ENCODE measurements at places on chromosomes 12 and 14.
A peak's percentile ranks its signal among the peaks of the same experiment; 100 is the strongest.

DNA sequence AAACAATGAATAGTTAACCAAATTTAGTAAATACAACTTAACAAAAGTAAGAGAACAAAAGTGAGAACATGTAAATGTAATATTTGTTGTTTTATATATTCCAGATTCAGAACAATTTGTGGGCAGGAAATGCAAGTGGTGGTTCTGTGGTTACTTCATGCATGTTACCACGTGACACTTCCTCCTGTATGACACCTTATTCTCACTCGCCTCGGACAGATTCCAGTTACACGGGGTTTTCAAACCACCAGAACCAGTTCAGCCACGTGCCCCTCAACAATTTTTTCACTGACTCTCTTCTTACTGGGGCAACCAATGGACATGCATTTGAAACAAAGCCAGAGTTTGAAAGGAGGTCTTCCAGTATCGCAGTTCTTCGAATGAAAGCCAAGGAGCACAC, 21.0 kb downstream of the ALX1 start:
- no peak for DNase-seq

DNA sequence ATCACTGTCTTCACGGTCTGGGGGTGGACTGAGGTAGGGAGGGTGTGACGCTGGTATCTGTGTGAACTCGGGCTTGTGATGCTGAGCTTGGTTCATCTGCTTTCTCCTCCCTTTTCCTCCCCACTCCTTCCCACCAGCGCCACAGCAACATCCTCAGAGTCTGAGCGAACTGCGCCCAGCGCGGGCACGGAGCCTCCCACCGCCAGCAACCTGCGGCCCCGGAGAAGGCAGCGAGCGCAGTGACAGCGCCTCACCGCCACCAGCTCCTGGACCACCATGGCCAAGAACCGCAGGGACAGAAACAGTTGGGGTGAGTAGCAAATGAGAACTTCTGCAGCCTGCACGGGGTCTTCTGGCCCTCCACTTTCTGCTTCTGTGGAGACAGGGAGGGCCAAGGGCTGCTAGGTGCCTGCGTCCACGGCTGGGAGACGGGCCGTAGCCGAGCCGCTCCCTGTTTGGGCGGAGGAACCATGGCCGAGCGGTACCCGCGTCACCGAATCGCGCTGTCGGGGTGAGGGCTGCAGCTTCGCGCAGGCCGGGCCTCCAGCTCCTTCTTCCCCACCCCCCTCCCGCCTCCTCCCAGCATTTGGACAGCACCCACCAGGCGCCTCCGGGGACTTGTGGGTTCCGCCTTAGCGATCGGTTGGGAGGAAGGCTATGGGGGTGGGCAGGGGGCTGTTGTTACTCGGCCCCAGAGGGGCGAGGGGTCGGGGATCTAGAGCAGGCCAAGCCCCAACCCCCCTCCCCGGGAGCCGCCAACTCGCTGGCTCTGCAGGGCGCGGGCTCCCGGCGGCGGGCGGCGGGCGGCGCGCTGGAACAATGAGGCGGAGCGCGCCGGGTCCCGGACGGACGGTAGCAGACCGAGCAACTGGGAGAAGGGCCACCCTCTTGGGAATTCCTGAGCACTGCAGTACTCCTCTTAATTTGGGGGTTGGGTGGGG, at the start of gene ATL1:
TSS of gene ATL1 (plus strand) at position 156 of the 941 bp plus-strand sequence. CDS start at position 277, 121 bp downstream.
- peak; percentile 22 for DNase-seq

GRCh38 chr12:15851045-15851620, 31.1 kb upstream of the STRAP start:
- no peak for DNase-seq

GRCh38 chr12:617304-617915, 45.8 kb downstream of the NINJ2 start:
- no peak for DNase-seq

DNA sequence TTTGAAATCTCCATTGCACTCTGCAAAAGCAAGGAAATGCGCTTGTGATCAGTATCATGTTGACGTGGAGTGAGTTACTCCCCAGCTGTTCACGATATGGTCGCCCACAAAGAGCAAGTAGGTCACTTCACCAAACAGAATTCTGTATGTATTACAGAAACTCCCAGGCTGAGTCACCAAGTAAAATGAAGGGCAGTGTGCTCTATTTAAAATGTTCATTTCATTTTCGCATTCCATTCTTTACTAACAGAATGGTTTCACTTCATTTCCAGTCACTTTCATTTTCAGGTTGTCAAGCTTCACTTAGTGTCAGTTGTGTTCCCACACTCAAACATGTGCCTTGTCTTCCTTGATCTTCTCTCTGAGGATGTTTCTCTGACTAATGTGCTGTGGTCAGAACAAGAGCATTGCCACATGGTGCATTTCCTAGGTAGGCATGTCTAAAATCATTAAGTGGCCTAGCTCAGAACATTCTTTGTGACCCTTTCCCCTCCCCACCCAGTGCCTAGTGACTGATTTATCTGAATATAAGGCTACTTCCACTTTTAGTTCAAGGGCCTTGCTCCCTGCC, 391.2 kb downstream of the RAD51B start:
- peak; percentile 55 for DNase-seq

- DNase-seq, result no peak
Observed at GRCh38 chr14:102848830-102849525, 71.7 kb downstream of the TRAF3 start.

DNA sequence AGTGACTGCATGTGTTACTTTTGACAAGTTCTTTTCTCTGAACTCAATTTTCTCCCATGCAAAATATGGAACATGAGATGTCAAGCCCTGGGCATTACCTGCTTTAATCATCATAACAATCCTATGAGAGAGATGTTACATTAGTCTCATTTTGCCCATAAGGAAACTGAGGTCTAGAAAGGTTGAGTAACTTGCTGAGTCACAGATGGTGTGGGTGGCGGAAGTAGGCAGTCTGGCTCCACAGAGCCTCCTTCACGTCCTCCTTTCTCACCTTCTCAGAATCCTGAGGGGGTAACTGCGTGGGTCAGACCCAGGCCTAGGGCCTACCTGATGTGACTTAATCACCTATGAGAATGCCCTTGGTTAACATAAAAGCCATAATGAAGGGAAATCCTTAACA, 50.7 kb downstream of the TMTC1 start:
- DNase-seq, result no peak

- DNase-seq, result no peak
Observed at GRCh38 chr12:129193263-129193871, 340.1 kb downstream of the GLT1D1 start.

DNA sequence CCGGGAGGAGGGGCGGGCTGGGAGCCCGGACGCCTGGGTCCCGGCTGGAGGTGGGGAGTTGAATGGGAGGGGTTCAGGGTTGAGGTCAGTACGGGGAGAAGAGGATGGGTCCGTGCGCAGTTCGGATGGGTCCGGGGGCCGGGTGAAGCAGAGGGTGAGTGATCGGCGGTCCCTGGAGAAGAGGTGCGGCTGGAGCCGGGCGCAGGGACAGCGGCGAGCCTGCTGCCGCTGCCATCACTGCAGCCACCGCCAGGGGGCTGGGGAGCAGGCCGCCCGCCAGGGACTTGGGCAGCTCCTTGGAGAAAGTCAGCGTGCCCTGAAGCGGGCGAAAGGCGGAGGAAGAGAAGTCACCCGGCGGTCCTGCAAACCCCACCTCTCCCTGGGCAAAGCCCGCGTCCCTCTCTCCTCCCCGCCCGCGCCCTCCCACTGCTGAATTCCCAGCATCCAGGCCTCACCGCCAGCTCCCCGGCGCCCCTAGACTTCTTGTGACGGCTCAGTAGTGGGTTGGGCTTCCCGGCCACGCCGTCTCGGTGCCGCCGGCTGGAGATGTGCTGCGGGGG, 6.0 kb upstream of the GPR84 start:
- DNase-seq, result no peak
